ENCODE measurements at places on chromosomes 16 and 17.

GRCh38 chr16:27381236-27381635 lies 20.7 kb upstream of the IL21R start:
- no peak for DNase-seq

DNA sequence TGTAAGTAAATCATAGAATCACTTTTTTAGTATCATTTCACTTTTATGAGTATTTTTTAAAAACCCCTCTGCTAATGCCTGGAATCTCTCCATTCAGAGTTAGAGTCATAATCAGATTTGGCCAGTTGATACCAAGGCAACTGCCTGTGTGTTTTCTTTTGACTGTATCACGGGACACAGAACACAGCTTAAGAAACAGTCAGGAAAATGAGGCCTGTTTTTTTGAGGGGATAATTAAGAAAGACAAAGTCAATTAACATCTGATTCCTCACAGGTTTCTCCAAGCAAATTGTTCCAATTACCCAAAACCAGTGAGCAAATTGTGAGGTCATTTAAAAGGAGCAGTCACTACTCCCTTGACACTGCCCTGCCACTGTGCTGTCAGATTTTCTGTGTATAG lies 944.5 kb upstream of the SOX9 start:
- no peak for DNase-seq

GRCh38 chr17:8150194-8151119 lies 1.7 kb downstream of the PER1 start:
- DNase-seq, result no peak

DNA sequence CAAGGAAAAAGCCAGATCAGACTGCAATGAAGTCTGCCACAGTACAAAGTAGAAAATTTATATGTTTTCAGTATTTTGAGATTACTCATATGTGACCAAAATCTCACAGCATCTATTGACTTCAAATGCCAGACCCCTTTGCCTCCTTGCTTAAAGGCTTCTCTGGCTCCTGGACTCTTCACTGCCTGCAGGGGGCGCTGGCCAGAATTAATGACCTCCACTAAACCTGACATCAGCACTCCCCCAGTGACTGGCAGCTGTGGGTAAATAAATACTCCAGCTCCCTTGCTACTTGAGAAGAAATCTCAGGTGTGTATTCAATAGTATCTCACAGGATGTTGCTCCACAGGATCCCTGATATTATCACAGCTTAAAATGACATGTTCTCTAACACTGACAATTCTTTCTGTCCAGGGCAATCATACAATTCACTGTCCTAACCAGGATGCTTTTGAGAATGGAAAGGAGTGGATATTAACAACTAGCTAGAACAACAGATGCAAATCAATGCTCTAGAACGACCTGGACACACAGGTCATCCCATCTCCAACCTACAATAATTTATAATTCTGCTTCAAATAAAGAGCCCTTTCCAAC lies 4.0 kb downstream of the BECN1 start:
- DNase-seq, result peak; percentile 12

- no peak for DNase-seq
These were observed 1.6 kb upstream of the CDH5 start for GRCh38 chr16:66364959-66365306.

DNA sequence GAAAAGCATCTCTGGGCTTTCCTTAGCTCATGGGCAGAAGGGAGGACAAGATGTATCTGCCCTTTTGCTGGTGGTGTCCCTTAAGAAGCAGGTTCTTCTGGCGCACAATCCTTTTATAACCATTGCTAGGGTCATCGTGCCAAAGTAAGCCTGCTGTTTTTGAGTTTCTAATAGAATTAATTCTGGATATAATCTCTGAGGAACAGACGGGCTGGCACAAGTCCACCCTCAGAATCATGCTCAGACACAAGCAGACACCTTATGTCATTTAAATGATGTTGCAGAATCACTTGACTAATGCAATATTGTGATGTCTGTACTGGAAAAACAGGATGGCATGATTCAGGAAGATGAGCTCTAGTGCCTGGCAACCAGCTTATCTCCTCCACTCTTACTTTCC lies 18.8 kb upstream of the MMD start:
- DNase-seq, result no peak

DNA sequence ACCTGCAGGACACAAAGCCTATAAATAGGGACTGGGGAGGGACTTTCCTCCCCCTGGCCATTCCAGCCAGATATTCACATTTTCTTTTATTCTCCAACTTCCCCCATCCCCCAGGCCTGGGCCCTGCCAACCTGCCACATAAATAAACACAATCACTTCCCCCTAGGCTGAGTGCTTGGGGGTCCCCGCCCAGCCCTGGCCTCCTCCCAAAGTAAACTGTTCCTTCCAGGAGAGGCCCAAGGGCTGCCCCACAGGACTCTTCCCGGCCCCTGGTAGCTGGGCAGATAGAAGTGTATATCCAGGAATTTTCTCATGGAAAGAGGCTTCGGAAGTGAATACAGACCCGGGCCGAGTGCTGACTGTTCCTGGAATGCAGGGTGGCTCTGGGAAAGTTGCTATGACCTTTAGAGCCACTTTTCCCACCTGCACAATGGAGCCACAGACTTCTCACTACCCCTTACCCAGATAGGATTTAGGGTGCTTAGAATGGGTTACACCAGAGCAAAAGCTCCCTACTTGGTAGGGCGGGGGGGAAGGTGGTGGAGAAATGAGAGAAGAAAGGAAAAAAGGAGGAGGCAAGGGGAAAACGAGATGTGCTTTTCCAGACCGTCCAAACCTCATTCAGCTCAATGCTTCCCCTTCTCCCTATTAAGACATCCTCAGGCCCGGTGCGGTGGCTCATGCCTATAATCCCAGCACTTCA lies 8.5 kb downstream of the CSF3 start:
- DNase-seq, result no peak

DNA sequence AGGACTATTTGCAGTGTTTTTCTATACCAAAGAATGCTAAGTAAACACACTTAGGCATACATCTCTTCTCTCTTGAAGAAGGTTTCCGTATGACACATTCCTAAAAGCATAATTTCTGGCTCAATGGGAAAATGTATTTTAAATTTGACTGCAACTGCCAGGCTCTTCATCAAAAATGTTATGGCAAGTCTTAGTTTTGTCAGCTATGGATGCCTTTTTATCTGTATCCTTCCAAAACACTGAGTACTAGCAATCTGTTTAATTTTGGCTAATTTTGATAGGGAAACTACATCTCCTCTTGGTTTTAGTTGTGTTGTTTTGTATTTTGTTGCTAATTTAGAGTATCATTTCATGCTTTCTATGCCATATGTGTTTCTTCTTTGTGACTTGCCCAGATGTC lies 35.4 kb downstream of the MRPS23 start:
- no peak for DNase-seq

- DNase-seq, result no peak
These were observed 292.2 kb downstream of the CDH11 start for GRCh38 chr16:64829678-64830077.

GRCh38 chr16:86461037-86461436 lies 49.3 kb upstream of the FOXF1 start:
- no peak for DNase-seq

GRCh38 chr16:12976936-12977335 lies 75.5 kb downstream of the SHISA9 start:
- no peak for DNase-seq

DNA sequence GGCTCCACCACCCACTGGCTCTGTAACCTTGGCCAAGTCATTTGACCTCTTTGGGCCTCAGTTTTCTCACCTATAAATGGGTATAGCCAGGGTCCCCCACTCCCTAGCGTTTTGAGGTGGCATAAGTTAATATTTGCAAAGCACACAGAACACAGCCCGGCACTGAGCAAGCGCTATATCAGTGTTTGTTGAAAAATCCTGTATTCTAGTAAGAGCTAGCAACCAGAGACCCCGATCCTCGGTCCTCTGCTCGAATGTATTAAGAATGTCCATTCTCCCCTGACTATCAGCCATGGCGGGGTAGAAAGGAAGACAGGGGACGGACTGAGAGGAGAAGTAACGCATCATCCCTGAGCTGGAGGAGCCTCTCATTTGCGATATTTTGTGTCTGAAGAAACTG lies 131.2 kb downstream of the IRF8 start:
- no peak for DNase-seq

All from T-cell (primary cell).